Endothelial cell of umbilical vein (primary cell): ENCODE measurements at places on chromosomes 5 and 9. TPM values are rescaled to one million over a fixed set of nuclear protein-coding genes. Genes with fewer than 3 reads are reported as not detected.
A peak's percentile ranks its signal among the peaks of the same experiment; 100 is the strongest.

The ADAMTS2 gene
- not detected in 2 replicates for total RNA-seq

The SAPCD2 gene
- 24.3 and 27.8 TPM in 2 replicates for total RNA-seq

The SELENOP gene
- total RNA-seq: 1.5 TPM in 1 of 2 replicates, not detected in the other

The GZMA gene
- total RNA-seq: not detected in 2 replicates

The SHOC1 gene
- not detected in 2 replicates for total RNA-seq

The SLC22A5 gene
- total RNA-seq: 3.6 and 3.8 TPM in 2 replicates

The BARHL1 gene
- total RNA-seq: not detected in 2 replicates

DNA sequence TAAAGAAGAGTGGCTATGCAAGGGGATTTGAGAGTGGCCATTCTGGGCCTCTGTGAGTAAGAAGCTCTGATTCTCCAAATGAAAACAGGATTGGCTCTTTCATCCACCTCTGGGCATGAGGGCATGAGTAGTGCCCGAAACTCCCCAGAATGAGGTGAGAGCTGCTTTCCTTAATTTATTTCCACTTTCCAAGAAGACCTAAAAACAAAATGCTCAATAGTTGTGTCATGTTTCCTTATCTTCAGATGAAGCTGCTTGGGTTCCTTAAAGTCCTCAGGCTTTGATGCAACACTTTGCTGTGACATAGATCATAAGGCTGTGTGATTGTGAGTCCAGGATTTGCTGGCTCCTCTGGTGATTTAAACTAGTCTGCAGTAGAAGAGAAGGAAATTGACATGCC, 3.1 kb upstream of the ZCCHC10 start:
- no peaks in the 10 kb centered on the region for H3K36me3 ChIP-seq
- H3K4me1 ChIP-seq: peaks cover 5% of the 10 kb centered on the region
- no peak overlapping the region for H3K4me3 ChIP-seq
- no peak overlapping the region for H3K27ac ChIP-seq
- no peak for DNase-seq
- H3K27me3 ChIP-seq: no peaks in the 10 kb centered on the region

- H3K4me1 ChIP-seq: no peaks in the 10 kb centered on the region
- H3K4me3 ChIP-seq: no peak overlapping the region
Measured at GRCh38 chr9:18114559-18115475, 359.1 kb upstream of the ADAMTSL1 start.

GRCh38 chr9:34651876-34652601, at the start of gene IL11RA:
Gene IL11RA, plus strand, starts transcription at chr9:34652185. Its CDS starts 3,033 bp downstream, at chr9:34655218.
- H3K36me3 ChIP-seq: peaks cover 14% of the 10 kb centered on the region
- no peak within 1 kb of the TSS for H3K27ac ChIP-seq
- peak; percentile 82 for DNase-seq
- H3K27me3 ChIP-seq: no peaks in the 10 kb centered on the region
- H3K4me1 ChIP-seq: peaks cover 32% of the 10 kb centered on the region

DNA sequence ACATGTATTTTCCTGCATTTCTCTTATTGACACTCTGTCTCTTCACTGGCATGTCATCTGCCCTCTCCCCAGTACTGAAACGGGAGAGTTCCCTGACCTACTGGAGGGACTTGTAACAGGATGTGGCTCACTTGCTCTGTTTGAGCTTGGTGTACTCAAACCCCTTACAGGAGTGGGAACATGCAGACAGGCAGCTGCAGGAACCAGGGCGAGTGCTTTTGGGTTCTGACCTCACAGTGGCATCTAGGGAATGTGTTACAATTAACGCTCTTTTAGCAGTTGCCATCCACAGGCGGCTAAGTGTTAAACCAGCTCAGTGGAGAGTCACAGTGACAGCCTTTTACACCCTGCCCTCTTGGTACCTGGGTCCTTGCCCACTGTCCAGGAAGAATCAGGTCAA, 300.3 kb upstream of the GRAMD2B start:
- H3K27me3 ChIP-seq: no peaks in the 10 kb centered on the region
- no peak for DNase-seq
- H3K27ac ChIP-seq: no peak overlapping the region
- no peaks in the 10 kb centered on the region for H3K36me3 ChIP-seq

GRCh38 chr9:34555002-34555348, 32.2 kb upstream of the ENHO start:
- DNase-seq: no peak
- no peaks in the 10 kb centered on the region for H3K4me1 ChIP-seq
- H3K36me3 ChIP-seq: no peaks in the 10 kb centered on the region

- no peak for DNase-seq
- no peaks in the 10 kb centered on the region for H3K27me3 ChIP-seq
- H3K4me3 ChIP-seq: no peak overlapping the region
- H3K36me3 ChIP-seq: peaks cover 18% of the 10 kb centered on the region
Measured at GRCh38 chr9:128913995-128914772, 6.6 kb upstream of the PHYHD1 start.

- H3K27me3 ChIP-seq: no peaks in the 10 kb centered on the region
- DNase-seq: no peak
- H3K36me3 ChIP-seq: no peaks in the 10 kb centered on the region
- H3K4me1 ChIP-seq: peaks cover 7% of the 10 kb centered on the region
- no peak overlapping the region for H3K27ac ChIP-seq
- H3K4me3 ChIP-seq: no peak overlapping the region
Measured at GRCh38 chr9:137023583-137023991, 4.5 kb downstream of the ABCA2 start.

GRCh38 chr5:16727755-16728325, 111.0 kb upstream of the RETREG1 start:
- peak overlapping the region; percentile 64 for H3K27ac ChIP-seq
- DNase-seq: peak; percentile 78
- peaks cover 37% of the 10 kb centered on the region for H3K4me1 ChIP-seq
- H3K36me3 ChIP-seq: peaks cover 11% of the 10 kb centered on the region
- H3K27me3 ChIP-seq: no peaks in the 10 kb centered on the region

DNA sequence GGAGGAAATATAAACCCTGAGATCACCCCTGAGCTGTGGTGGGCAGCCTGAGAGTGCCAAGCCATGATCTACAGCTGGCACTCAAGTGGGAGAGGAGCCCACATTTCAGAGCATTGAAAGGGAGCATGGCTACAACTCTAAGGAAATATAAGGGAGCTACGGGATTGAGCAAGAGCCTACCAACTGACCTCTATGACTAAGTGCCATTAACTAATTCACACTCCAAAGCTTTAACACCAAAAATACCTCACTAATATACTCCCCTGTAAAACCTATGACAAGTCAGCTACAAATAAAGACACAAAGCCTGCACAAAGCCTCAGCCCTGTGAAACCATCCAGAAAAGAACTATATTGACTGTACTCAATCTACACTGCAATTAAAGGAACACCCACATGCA, 286.8 kb upstream of the RPS23 start:
- no peaks in the 10 kb centered on the region for H3K36me3 ChIP-seq
- DNase-seq: no peak
- H3K4me1 ChIP-seq: no peaks in the 10 kb centered on the region
- H3K27ac ChIP-seq: no peak overlapping the region
- H3K4me3 ChIP-seq: no peak overlapping the region
- H3K27me3 ChIP-seq: no peaks in the 10 kb centered on the region

GRCh38 chr9:19397845-19398244, 11.0 kb upstream of the ACER2 start:
- H3K4me3 ChIP-seq: no peak overlapping the region
- H3K36me3 ChIP-seq: no peaks in the 10 kb centered on the region
- H3K27me3 ChIP-seq: no peaks in the 10 kb centered on the region
- DNase-seq: no peak

DNA sequence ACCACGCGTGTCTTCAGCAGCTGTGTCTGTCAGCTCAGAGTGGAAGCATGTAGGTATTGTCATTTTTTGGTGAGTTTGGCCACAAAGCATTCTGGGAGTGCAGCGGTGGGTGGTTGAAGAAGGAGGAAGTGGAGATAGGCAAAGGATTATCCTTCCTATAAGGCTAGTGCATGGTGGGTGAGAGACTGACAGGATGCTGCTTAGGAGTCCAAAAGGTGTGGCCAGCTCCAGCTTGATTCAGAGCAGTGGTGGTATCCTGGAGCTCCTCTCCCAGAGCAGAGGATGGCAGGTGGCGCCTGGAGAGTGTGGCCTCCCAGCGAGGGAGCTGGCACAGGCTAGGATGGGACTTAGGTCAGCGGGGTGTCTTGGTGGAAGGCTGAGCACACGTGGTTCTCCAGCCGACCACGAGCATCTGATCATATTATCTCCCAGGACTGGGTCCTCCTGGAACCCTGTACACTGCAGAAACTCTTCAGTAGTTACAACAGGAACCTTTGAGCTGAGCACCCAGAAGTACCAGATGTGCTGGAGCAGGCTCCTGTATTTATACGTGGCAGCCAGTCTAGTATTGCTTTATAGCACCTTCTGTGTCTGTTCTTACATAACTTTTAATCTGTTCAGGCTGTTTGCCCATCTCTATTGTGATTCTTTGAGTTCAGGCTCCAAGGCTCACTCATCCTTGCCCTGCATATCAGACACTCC, 29.6 kb downstream of the MAML1 start:
- no peaks in the 10 kb centered on the region for H3K36me3 ChIP-seq
- peaks cover 52% of the 10 kb centered on the region for H3K4me1 ChIP-seq
- H3K27ac ChIP-seq: no peak overlapping the region
- H3K4me3 ChIP-seq: no peak overlapping the region
- DNase-seq: no peak

DNA sequence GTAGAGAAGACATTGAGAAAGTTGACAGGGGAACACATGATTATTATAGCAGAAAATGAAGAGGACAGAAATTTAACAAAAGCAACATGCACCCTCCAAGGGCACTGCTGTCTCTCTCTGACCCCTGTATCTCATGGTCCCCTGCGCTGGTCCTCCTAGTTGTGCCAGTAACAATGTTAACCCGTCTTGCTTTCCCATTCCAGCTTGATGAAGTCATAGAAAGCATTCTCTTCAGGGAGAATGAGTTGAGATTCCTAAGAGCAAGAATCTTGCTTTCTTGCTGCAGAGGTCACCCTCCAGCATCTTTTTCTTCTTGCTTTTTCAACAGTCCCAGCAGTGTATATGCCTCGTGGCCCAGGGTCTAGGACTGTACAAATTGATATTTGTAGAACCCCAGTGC, 279.6 kb upstream of the ADAMTSL1 start:
- no peak for DNase-seq
- no peaks in the 10 kb centered on the region for H3K36me3 ChIP-seq
- no peaks in the 10 kb centered on the region for H3K4me1 ChIP-seq

DNA sequence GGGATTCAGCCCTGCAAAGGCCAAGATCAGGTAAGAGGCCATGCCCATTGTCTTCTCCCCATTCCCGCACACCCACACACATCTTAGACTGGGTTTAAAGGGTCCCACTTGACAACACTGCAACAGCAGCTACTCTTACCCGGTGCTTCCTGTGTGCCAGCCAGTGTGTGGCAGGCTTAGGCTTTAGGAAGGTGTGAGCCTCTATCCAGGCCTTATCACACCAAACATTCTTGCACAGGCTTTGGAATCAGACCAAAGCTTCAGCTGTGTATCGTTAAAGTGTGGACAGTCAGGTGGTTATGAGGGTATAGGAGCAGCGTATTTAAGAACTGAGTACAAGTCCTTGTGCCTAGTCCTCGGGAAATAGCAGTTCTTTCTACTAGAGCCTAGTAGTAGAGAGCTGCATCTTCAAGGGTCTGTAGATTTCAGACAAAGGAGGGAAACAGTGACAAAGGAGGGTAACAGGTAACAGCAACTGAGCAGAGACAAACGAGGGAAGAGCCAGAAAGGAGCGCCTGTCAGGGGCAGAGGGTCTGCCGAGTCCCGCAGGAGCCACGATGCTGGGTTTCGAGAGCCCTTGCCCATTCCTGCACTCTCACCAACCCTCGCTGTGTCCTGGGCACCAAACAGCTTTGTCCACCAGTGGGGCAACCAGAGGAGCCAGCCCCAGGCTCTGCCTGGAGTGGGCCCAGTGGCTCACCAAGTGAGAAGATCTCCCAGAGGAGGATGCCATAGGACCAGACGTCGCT, 30.9 kb downstream of the CSF1R start:
- peaks cover 23% of the 10 kb centered on the region for H3K4me1 ChIP-seq

- H3K27ac ChIP-seq: no peak overlapping the region
- no peak overlapping the region for H3K4me3 ChIP-seq
- DNase-seq: no peak
- no peaks in the 10 kb centered on the region for H3K36me3 ChIP-seq
- H3K4me1 ChIP-seq: peaks cover 18% of the 10 kb centered on the region
Measured at GRCh38 chr9:111454751-111455150, 29.4 kb downstream of the ECPAS start.

GRCh38 chr5:171888051-171888481, 102.4 kb downstream of the SMIM23 start:
- H3K4me3 ChIP-seq: no peak overlapping the region
- DNase-seq: peak; percentile 79
- peaks cover 7% of the 10 kb centered on the region for H3K4me1 ChIP-seq
- H3K27ac ChIP-seq: peak overlapping the region; percentile 22
- no peaks in the 10 kb centered on the region for H3K36me3 ChIP-seq

GRCh38 chr5:113177225-113177624, 200.6 kb downstream of the DCP2 start:
- no peak overlapping the region for H3K27ac ChIP-seq
- H3K4me1 ChIP-seq: no peaks in the 10 kb centered on the region
- DNase-seq: no peak
- no peaks in the 10 kb centered on the region for H3K27me3 ChIP-seq
- no peak overlapping the region for H3K4me3 ChIP-seq

DNA sequence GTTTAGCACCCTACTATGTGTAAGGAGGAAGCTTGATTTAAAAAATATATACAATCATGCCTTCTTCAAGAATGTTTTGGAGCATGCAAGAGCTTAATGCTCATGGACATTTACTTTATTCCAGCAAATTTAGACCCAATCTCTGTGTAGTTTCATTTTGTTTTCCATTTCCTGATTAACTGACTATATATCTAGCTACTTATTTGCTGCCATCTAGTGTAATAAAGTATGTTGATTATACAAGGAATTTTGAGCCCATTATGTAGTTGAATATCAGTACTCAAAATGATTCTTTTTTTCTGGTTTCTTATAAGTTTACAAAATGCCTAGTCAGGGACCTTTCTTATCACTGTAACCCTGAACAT, 100.0 kb upstream of the CCDC152 start:
- no peaks in the 10 kb centered on the region for H3K27me3 ChIP-seq
- DNase-seq: peak; percentile 6
- no peak overlapping the region for H3K27ac ChIP-seq
- no peaks in the 10 kb centered on the region for H3K4me1 ChIP-seq
- H3K4me3 ChIP-seq: no peak overlapping the region
- no peaks in the 10 kb centered on the region for H3K36me3 ChIP-seq

- H3K36me3 ChIP-seq: no peaks in the 10 kb centered on the region
- no peaks in the 10 kb centered on the region for H3K27me3 ChIP-seq
- no peak overlapping the region for H3K4me3 ChIP-seq
- no peak for DNase-seq
- H3K4me1 ChIP-seq: no peaks in the 10 kb centered on the region
Measured at GRCh38 chr9:4086119-4087090, 213.5 kb downstream of the GLIS3 start.
